CD4-positive, alpha-beta T cell treated with Interleukin-21 for 1 hour (primary cell): ENCODE measurements at places on chromosomes 12 and 14.
A peak's percentile ranks its signal among the peaks of the same experiment; 100 is the strongest.

DNA sequence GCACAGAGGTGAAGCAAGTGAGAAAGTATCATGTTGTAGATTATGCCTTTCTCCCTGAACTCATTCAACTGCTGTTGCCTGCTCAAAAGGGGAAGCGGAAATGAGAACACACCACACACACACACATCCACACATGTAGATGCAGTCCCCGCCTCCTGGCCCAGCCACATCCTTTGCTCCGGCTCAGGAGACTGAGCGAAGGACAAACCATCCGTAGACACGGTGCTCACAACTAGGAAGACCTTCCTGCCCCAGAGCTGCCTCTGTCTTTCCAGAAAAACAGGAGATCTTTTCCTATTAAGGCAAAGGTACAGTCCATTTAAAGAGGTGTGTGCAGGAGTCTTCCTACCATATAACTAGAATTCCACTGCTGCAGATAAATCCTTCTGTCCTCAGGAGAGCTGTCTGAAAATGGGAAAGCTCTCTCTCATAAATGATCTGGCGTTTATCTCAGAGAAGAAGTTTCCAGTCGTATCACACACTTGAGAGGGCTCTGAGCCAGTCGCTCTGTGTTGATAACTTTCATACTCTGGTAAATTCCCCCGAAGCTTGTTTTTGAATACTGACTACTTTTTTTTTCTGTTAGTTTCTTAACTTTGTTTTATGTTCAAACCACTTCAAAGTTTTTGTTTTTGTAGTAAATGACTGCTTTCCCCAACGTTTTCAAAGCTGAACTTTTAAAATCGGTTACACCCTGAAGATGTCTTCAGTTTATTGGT is at the start of gene TESPA1:
TSS of gene TESPA1 (minus strand) at position 105 of the 719 bp plus-strand sequence. CDS start 10,200 bp downstream, outside the sequence.
- DNase-seq, result peak; percentile 90

DNA sequence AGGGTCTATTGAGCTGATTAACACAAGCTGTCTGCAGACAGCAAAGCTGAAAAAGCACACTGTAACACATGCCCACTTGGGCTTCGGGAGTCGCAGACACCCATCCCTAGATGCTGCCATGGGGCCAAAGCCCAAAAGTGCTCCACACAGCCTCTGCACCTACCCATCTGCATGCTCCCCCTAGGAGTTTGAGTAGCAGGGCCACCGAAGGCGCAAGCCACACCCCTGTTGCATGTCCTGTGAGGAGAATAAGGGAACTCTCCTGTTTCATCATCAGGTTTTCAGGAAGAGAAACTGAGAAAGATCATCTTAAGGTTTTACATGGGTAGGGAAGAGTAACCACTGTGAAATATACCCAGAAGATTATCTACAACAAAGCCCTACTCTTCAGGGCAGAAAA is 5.6 kb upstream of the ST8SIA1 start:
- no peak for DNase-seq

DNA sequence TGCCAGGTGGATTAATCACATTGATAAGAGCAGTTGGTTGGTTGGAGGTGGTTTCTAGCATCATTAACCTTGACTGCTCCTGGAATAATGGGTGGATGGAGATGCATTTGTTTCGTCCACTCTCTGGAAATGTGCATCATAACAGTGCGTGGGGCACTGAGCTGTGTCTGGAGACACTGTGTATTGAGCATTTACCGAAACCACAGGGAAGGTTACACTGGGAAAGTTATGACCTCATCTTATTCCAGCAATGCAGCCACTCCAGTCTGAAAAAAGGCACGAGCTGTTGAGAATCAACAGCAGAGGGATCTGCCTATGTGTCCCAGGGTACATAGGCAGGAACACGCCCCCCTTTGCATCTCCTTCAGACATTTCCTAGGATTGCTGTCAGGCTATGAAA is 27.2 kb downstream of the RNFT2 start:
- DNase-seq, result no peak

DNA sequence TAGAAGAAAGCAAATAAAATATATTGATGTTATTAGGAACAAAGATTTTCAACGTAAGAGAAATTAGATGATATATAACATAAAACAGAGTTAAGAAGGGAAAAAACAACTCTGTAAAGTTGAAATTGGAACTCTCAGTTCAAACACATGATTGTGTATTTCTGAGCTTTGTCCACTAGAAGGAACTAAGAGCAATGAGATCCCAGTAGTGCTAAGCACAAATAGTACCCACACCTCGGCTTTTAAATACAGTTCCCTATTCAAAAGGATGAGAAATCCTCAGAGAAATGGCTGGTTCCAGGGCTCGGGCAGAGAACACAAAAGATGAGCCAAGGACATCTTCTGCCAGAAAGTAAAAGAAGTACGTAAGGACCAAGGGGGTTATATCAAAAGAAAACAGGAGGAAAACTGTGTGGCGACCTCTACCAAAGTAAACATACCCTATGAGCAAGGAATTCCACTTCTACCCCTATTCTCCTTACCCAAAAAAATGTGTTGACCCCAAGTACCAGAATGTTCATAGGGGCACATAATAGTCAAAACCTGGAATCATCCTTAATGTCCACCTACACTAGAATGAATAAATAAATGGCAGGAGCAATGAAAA is 96.6 kb downstream of the SPTSSA start:
- no peak for DNase-seq

DNA sequence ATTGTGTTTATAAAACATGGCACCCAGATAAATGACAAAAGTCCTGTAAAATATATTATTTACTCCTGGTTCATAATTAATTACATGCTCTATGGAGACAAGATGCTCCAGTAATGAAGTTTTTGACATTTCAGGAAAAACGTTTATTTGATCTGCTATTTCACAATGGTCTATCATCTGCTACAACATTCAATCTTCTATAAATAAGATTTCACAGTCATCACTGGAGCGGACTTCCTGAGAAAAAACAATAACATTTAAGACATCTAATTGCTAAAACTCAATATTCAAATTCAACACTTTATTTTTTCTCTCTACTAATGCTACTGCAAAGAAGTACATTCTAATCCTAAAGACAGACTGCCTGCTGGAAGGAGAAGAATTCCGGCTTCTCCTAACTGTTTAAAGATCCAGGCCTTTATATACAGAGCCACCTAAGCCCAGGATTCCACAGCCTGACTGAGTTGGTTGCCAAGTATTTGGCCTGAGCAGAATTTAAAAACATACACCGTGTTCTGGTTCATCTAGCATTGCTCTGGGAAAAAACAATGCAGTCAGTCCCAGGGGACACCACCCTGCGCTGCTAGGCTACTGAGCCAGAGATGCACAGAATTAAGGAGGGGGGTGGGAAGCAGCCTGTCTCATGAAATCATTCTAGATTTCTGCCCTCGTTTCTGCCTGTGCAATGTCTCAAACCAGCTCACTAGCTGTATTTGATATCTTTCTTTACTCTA is 58.0 kb downstream of the TMTC1 start:
- DNase-seq, result no peak

- DNase-seq, result no peak
Observed at GRCh38 chr12:67582238-67582834, 66.2 kb upstream of the DYRK2 start.

DNA sequence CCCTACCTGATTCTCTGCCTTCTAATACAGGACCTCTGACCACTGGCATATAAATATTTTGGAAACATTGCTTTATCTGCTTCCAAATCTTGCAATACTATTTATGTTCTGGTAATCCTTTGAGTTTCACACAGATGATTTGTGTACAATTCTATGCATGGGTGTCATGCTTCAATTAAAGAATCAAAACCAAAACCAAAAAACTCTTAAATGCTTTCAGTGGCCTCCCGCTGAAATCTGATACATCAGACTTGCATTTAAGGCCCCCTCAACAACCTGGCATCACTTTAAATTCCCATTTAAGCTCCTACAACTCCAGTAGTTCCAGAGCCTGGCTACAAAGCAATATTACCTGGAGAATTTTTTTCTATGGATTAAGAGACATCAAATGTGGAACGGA is 221.7 kb upstream of the NAV3 start:
- DNase-seq, result no peak

- DNase-seq, result peak; percentile 58
Observed at GRCh38 chr12:50055831-50056638, 1.4 kb upstream of the ASIC1 start.

DNA sequence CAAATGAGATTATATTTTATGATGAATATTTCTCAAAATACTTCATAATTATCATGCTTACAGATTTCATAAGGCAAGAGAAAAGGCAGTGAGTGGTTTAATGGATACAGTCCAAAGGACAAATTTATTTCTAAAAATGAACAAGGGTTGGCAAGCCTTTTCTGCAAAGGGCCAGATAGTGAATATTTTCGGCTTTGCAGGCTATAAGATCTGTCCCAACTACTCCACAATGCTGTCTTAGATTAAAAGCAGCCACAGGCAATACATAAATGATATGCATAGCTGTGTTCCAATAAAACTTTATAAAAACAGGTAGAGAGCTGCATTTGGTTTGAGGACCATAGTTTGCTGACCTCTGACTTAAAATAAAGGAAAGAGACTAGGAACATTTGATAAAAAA is 42.9 kb upstream of the STK38L start:
- no peak for DNase-seq

- DNase-seq, result no peak
Observed at GRCh38 chr12:38949363-38949762, 44.0 kb upstream of the CPNE8 start.

DNA sequence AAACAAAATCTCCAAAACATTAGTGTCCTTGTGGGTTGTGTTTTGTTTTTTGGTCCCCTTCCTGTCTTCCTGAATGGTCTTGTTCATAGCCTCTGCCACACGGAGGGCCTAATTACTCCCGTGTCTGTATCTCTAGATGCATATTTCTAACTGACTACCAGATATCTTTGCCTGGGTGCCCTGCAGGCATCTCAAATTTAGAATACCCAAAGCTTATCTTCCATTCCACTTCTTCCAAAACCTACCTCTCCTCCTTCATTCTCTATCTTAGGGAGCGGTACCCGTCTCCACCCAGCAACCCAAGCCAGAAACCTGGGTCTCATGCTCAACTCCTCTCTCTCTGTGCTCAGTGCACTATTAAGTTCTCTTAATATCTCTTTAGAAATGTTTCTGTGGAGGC is 10.9 kb upstream of the METAP2 start:
- no peak for DNase-seq

GRCh38 chr12:1346126-1346525 is 248.3 kb downstream of the FBXL14 start:
- DNase-seq, result no peak

DNA sequence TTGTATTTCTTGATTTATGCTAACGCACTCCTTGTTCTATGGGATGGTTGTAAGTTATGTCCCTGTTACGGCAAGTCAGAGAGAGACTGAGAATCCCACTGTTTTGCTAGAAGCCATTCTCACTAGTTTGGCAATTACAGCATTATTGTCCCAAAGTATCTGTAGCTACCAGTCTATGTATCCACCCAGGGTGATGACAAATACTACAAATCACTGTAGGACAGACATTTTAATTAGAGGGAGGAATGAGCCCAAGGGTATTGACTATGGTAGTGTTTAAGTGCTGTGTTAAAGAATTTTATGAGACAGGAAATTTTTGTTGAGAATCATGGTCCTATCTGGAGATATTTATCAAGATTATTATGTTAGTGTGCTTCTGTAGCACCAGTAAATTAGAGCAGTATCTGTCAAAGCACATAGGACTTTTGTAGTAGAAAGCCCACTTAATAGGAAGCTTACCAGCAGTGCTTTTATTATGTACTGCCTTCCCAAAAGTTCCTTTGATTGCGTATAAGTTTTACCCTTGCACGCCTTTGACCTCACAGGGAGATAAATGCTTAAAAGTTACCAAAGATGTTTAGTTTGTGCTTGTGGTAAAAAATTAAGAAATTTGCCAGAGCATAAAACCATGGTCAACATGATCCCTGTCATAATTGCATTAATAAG is 10.7 kb downstream of the PRKCH start:
- DNase-seq, result no peak

- no peak for DNase-seq
Observed at GRCh38 chr14:102496958-102497744, 12.4 kb downstream of the ANKRD9 start.

GRCh38 chr12:12871587-12872138 is 19.7 kb upstream of the GPRC5A start:
- no peak for DNase-seq

- no peak for DNase-seq
Observed at GRCh38 chr14:20429801-20430669, 5.9 kb downstream of the KLHL33 start.

DNA sequence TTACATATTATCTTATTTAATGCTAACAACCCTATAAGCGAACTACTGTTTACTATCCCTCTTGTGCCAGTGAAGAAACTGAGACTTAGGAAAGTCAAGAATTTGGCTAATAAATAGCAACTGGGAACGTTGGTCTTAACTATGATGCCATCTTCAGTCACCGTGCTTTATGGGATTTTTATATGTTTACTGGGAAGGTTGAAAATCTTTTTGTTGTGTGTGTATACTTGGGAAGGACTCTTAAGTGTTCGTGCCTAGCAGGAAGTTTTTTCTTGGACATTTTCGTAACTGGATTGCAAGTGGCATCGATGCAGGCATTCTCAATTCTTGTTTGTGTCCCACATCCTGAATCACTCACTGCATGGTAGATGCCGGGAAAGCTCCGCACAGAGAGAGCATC is 9.4 kb downstream of the SFSWAP start:
- DNase-seq, result no peak

DNA sequence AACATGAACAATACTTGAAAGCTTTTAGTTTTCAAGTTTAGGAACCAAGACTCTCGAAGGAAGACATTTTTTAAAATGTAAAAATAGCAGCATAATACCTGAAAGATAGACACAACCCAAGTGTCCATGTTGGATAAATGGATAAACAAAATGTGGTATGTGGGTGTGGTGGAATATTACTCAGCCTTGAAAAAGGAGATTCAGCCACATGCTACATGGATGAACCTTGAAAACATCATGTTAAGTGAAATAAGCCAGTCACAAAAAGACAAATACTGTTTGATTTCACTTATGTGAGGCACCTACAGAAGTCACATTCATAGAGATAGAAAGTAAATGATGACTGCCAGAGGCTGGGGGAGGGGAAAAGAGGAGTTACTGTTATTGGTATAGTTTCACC is 228.7 kb downstream of the FBXL14 start:
- DNase-seq, result no peak

DNA sequence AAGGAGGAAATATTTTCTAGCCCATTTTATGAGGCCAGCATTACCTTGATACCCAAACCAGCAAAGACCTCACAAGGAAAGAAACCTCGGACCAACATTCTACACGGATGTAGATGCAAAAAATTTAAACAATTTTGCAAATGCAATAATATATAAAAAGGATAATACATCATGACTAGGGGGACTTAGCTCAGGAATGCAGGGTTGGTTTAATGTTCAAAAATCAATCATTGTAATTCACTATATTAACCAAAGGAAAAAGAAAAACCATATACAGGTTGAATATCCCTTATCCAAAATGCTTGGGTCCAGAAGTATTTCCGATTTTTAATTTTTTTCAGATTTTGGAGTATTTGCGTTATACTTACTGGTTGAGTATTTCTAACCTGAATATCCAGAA is 33.0 kb downstream of the TPCN1 start:
- DNase-seq, result no peak

- DNase-seq, result peak; percentile 89
Observed at GRCh38 chr12:121626853-121627640, 717 bp downstream of the ORAI1 start.

GRCh38 chr12:6222078-6222654 is 22.0 kb downstream of the CD9 start:
- no peak for DNase-seq

GRCh38 chr14:68507544-68508081 is 285.3 kb downstream of the ZFP36L1 start:
- peak; percentile 55 for DNase-seq
